Activated CD8-positive, alpha-beta memory T cell treated with anti-CD3 and anti-CD28 coated beads, Interleukin-2, amount 50 U/mL, for 48 hours (primary cell): ENCODE measurements at places on chromosomes 2 and 18.

DNA sequence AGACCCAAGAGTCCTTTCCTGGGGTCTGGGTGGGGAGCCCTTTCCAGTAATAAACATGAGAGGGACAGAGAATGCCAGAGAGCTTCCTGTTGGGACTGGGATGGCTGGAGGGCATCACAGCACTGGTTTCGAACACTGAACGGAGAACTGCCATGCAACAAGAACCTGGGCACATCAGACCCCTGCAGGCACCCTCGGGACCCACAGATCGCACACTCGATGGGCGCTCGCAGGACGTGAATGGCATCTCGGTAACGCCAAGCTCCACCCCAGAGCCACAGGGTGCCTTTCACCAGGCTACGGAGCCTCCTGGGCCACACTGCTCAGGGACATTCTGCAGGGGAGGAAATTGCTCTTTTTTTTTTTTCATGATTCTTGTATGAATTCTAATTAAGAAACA is 25.1 kb downstream of the SLC66A2 start:
- DNase-seq, result peak; percentile 28

GRCh38 chr2:80568011-80568410 is 263.5 kb upstream of the LRRTM1 start:
- DNase-seq, result no peak

DNA sequence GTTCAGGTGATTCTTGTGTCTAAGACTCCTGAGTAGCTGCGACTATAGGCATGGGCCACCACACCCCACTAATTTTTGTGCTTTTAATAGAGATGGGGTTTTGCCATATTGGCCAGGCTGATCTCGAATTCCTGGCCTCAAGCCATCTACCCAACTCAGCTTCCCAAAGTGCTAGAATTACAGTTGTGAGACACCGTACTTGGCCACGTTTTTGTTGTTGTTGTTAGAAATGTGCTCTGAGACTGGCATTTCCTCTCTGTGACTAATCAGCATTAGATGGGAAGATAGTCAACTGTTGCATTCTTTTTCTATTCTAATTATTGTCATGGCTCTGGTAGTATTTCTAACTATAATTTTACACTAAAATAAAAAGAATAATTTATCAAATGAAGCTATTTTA is 191.7 kb downstream of the CAMKMT start:
- no peak for DNase-seq

DNA sequence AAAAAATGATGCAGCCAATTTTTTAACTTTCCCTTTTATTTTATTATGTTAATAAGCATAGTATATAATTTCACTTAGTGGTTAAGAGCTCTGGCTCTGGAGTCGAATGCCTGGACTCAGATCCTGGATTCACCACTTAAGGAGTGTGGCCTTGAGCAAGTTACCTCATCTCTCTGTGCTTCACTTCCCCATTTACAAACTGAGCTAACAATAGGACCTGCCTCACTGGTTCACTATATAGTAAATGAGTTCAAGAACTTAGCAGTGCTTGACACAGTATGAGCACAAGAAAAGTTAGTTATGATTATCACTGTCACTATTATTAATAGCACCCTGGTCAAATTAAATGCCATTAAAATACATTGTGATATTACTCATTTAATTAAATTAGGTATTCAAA is 30.6 kb downstream of the SCN3A start:
- no peak for DNase-seq

DNA sequence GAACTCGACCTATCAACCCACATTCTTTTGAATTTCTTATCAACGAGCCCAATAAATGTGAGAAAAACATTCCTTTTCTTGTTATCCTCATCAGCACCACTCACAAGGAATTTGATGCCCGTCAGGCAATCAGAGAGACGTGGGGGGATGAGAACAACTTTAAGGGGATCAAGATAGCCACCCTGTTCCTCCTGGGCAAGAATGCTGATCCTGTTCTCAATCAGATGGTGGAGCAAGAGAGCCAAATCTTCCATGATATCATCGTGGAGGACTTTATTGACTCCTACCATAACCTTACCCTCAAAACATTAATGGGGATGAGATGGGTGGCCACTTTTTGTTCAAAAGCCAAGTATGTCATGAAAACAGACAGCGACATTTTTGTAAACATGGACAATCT is 378.2 kb downstream of the STK39 start:
- no peak for DNase-seq

- no peak for DNase-seq
Observed at GRCh38 chr2:102540882-102541281, 67.9 kb downstream of the SLC9A4 start.

DNA sequence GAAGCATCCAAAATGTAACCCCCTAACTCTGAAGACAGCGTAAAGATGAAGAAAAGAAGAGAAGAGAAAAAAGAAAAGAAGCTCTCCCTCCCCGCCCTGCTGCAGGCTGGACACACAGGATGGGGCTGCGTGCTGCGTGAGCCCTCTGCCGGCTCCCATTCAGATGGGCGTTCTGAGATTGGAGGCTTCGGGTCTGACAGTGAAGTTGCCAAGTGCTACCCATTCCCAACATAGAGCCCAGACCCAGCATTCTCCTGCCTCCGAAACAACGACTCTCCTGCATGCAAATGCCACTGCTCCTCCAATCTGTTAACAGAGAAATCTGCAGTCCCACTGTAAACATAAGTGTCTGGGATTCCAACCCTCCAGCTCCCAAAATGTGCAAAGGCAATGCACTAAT is 234.9 kb downstream of the BCL11A start:
- DNase-seq, result no peak

- DNase-seq, result no peak
Observed at GRCh38 chr2:239127513-239127912, 273.3 kb downstream of the HDAC4 start.

DNA sequence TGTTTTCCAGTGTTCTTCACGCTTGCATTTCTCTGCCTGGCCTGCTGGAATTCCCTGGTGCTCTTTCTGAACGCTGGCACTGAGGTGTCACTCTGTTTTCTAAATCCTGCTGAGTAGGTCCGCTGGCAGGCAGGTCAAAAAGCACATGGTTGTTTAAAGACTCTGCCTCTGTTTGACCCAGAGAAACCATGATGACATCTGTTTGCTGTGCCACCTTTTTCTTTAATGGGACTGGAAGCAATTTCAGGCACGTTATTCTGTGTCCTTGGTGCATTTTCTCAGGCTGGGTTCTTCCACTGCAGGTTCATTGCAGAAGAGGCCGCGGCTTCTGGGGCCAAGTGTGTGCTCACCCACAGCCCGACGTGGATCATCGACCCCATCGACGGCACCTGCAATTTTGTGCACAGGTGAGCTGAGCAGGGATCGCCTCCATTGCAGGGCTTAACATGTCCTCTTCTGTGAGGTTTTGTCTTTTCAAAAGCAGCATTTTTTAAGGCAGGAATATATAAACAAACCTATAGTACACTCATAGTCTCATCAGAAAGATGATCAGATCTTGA is 28.4 kb downstream of the IMPA2 start:
- no peak for DNase-seq

GRCh38 chr18:32383050-32383819 is 87.4 kb downstream of the GAREM1 start:
- no peak for DNase-seq

- DNase-seq, result no peak
Observed at GRCh38 chr2:241211276-241211675, 22.8 kb downstream of the ANO7 start.

DNA sequence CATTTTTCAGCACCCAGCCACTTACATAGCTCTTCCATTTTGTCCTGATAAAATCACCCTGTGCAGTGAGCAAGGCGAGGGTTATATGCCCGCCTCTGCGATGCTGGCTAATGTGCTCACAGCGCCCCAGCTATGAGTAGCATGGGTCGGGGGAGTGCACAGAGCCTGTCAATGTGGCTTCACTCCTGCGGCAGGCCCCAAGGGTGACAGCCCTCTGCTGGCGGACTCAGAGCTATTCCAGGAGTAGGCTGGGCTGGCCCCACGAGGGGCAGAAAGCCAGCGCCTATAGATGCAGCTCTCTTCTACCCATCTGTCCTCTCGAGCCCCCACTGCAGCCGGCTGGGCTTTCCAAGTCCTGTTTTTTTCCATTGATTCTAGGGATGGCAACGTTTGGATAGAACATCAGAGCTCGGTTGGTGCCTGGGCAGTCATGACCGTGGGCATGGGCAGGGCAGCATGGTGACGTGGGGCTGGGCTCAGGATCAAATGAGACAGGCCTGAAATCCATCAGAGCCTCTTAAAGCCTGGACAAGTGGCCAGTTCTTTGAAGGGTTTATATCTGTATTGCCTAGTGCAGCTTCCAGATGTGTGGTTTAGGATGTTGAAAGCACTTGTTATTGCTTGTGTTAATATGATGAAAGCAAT is 134.7 kb downstream of the MCFD2 start:
- no peak for DNase-seq

DNA sequence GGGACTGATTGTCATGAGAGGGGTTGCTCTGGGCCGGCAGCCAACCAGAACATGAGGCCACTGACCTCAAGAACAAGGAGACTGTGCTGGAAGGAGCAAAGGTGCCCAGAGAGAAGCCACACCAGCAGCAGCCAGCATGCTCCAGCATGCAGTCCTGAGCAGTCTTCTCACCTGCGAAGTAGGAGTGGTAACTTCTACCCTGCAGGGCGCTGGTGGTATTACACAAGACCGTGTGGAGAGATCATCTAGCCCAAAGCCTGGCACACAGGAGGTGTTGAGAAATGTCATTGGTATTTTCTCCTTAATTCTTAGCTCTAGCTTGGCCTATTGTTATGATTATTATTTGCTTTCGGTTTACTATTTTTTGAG is 132.7 kb downstream of the TSN start:
- peak; percentile 59 for DNase-seq

DNA sequence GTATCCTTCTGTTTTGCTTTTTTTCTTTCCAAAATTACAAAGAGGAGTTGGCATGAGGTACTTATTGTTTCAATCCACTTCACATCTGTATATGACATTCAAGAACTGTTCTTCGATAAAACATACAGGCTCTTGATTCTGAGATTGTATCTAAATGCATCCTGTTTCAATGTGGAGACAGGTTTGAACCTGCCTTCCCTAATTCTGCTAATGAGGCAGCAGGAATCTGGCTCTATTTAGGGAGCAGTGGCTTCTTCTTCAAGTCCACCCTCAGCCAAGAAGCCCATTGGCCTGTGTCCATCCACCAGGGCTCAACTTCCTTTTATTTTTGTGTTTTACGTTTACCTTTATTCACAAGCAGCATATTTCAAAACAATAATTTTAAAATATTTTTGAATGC is 84.8 kb upstream of the PIK3C3 start:
- DNase-seq, result no peak

DNA sequence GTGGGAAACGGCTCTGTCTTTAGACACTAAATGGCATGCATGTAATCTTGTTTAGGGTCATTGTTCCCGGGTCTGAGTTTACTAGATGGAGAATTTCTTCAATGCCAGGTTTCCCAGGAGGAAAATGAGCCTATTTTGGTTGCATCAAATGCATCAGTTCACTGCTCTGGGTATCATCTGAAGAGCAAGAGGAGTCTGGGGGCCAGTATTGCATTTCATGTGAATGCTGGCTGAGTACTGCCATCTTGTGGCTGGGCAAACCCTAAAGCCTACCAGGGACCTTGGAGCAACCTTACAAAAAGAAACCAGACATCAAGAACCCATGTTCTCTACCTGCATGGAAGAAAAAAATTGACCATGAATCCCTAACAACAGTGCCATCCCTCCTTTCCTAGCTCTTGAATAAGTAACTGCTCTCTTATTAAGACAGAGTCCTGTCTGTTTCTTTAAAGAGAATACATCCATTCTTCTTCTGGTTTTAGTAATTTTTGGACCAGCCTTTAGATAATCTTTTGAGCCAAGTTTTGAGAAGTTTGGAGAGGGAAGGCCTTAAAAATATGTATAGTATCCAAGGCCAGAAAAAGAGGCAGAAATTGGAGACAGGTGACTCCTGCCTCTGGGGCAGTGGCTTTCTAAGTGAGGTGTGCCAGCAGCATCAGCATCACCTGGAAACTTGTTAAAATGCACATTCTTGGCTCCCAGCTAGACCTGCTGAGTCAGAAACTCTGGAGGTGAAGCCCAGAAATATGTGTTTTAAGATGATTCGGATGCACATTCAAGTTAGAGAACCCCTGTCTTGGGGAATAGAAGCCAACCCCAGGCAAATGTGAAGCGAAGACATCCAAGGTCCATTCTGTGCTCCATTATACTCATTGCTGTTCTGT is 261.0 kb upstream of the CXCR4 start:
- DNase-seq, result peak; percentile 79

- peak; percentile 71 for DNase-seq
Observed at GRCh38 chr2:88692187-88692586, 714 bp downstream of the RPIA start.

DNA sequence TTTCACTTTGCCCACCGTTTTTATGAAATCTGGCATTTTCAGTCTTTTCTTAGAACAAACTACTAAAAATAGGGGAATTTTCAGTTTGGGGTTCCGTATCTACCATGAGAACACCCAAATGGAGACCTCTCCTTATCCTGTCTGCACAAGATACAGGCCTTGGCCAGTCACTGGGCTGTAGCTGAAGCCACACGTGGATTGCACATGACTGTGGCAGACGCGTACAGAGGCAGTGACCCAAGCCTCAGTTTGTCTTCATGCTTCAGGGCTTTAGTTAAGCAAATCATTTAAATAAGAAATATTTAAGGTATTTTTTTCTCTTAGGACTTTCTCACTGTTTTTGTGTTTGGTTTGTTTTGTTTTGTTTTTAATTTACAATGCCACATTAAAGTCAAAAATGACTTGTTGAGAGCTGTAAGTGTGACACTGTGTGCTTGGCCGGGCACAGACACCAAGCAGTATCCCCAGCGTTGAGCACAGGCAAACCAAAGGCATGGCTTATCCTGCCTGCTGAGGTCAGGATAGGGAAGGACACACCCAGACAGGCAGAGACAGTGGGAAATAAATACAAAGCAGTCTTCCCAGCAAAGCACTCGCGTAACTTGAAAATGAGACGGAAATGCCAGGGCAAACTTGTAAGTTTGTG is 53.3 kb downstream of the TRAPPC12 start:
- no peak for DNase-seq

DNA sequence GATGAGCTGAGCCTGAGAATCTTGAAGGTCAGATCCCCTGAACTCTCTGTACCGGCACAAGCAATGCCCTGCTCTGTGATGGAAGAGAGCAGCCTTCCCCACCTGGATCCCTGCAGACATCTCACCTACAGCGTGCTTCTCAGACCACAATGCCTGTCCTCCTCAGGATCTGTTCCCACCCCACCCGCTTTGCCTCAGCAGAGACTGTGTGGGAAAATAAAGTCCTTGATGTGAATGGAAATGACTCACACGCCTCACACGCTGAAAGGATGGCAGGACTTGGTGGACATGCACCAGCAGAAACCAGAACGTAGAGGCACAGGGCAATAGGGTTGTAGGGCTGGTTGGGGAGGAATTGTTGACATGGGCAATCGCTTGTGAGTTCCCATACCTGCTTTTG is 117.9 kb upstream of the POU3F3 start:
- DNase-seq, result no peak
